Activated T-cell treated with anti-CD3 and anti-CD28 coated beads for 1 hour (primary cell): ENCODE measurements at places on chromosomes 1 and 21.

GRCh38 chr21:44838039-44838895 lies 20.4 kb upstream of the SUMO3 start:
- no peak for DNase-seq

DNA sequence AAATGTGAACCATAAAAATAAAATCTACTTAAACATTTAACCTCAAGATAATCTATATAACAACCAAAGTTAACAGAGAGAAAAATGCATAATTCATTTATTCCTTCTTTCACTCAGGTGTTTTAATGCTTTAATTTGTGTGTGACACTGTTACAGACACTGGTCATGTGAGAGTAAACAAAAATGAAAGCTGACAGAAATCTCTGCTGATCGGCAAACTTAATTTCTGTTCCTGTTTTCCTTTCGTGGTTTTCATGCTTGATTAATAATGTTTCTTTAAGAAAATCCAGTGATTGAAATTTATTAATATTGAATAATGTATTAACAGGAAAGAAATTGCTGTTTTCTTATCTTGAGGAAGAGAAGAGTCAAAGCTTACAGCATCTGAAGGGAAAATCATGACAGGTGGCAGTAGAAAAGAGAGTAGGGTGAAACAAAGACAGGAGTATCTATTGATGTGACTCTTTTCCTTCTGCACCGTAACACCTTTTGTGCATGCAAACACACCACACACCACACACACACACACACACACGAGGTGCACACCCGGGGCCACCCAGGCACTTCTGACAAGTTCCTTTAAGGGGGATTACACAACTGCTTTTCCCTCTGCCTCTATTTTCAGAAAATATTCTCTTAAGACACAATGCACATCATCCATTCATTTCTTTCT lies 1.6 kb downstream of the OR2AK2 start:
- no peak for DNase-seq

DNA sequence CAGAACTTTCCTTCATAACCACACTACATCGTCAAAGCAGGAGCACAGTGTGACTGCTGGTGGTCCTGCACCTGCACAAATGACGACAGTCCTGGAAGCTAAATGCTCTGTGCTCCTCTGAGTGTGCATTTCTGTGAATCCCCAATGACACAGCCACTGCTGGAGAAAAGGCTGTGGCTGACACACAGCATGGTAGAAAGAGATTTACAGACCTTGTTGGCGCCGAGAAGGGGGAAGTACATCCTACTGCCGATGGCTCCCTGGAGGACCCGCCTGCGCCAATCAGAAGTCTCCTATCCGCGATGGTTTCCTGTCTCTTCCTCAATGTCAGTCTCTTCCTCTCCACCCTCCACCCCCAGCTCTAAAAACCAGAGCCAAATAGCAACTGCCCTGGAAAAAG lies 115.4 kb upstream of the RAB4A start:
- DNase-seq: no peak

DNA sequence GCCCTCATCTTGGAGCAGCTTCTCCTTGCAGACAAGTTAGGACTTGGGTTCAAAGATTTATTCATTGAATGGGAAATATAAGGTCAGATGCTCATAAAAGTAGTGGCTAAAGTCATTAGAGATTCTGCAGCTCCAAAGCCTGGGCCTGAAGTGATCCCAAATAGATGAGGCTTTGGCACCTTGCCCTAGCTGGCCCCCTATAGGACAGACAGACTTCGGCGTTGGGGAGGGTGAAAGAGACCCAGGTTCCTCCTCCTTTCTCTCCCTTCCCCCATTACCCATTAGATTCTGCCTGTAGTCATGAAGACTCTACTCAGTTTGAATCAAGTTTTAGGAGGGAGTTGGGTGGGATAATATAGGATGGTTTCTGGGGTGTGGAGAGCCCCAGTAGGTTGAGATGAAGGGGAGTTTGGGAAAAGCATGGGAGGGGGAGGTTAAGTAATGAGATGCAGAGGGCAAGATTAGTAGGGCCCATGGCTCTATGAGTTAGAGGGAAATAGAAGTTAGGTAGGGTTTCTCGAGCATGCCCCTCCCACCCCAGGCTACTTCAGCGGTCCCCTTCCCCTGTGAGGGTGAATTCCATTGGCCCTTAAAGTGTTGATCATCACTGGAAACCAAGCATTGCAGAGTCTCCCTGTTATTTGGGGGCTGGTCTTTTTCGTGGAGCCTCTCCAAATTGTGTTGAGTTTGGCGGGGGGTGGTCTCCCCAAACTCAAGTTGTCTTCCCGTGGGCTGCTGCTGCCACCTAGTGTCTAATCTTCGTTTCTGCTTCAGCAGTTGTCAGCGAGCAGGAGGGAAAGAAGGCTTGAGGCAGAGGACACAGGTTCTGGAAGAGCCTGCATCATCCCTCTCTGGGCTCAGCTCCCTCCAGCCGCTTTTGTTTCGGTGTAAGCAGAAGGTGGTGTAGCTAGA lies 2.1 kb upstream of the AHDC1 start:
- peak; percentile 51 for DNase-seq

DNA sequence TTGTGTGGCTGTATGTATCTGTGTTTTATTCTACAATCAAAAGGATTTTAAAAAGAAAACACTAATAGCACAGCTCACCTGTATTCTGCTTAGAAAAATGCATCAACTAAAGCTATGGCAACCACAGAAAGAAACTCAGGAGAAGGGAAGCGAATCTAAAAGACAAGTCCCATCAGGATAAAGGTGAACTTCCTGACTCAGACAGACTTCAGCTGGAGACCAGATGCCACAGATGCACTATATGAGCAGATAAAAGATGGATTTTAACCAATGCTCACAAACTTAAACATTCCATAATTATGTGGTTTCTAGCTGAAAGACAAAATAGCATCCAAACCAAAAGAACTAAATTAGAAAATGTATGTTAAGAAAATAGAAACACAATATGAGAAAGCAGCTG lies 231.0 kb downstream of the RERE start:
- no peak for DNase-seq

DNA sequence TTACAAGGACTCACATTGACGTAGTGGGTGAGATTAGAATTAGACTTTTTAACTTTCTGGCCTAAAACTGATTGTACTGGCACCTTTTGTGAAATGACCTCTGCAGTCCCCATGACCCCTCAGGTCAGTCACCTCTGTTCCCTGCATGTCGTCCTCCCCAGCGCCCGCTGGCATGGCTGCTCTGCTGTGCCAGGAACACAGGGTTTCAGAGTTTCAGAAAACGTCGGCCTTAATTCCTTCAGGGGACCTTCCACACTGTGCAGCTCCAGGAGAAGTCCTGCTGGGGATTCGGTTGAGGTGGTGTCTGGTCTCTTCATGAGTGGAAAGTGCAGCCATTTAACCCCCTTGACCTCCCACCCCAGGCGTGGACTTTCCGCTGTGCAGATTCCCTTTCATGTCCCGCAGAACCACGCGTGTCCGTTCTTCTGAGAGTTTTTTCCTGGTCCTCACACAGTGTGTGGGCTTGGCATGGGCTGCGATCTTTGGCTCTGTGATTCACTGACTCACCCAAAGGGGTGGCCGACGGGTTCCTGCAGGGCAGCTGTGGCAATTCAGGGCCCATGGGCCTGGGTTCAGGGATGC lies 158.4 kb upstream of the COL6A1 start:
- DNase-seq: no peak

DNA sequence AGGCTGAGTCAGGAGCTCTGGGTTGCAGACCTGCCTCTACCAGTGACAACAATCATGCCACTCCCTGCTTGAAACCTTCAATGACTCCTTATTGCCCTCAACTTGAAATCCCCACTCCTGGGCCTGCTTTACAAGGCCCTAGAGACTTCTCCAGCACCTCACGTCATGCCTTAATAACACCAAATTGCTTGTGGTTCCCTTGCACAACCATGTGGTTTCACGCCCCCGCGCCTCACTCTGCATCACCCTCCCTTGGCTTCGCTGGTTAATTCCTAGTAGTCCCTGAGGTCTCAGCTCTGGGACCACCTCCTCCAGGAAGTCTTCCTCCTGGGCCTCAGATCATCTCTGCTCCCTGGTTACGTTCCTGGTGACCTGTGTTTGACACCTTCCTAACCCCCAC lies 33.0 kb downstream of the EPHA2 start:
- peak; percentile 7 for DNase-seq

DNA sequence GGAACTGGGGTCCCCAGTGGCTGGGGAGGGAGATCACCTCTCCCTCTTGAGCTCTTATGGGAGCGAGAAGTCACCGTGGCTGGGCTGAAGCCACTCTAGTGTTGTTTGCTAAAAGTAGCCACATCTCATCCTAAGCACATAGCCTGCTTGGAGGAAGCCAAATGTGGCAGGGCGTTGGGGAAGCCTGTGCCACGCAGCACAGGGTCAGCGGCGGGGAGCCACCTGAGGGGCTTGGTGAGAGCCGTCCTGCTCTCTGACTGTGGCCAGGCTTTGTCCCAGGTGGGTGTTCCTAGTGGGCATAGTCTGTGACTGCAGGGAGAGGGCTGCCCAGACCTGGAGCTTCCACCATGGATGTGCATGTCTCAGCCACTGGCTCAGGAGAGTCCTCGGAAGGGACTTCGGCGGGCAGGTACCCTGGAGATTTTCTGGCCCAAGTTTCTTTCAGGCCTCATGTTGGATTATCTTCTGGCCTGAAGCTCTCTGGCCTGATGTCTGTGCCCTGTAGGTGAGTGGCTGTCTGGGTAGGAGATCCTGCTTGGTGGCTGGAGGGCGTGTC lies 38.9 kb downstream of the MORN1 start:
- no peak for DNase-seq

DNA sequence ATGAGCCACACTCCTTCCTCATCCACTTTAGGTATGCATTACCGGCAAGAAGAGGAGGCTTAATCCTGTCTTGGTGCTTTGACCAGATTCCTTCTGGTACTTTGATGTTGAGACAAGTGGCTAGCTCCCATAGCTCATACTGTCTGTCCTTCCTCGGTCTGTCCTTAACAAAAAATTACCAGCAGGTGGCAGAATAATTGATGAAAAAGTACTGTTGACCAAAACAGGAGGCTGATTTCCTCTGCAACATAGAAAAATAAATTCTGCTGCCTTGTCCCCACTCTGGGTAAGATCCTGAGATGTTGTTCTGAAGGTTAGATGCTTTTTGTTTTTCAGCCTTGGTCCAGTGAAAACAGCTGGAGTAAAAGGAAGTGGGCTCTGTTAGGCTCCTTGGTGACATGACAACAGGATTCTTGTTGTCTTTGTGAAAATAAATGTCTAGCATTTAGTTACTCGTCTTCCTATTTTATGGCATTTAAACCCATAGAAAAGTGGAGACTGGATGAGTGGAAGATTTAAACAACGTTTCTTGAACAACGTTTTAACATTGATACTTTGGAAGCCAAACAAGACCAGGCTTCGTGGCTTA lies 11.2 kb upstream of the HJV start:
- no peak for DNase-seq

GRCh38 chr1:207312604-207312920 lies 8.9 kb upstream of the CD55 start:
- DNase-seq: no peak
